ENCODE measurements at places on chromosomes 11 and 22. TPM values are rescaled to one million over a fixed set of nuclear protein-coding genes. Genes with fewer than 3 reads are reported as not detected.

Gene TESMIN
- total RNA-seq = 6.3 TPM

Gene MRPL17
- 78.7 TPM for total RNA-seq

Gene ACTN3
- total RNA-seq = not detected

Gene OR8D4
- not detected for total RNA-seq

DNA sequence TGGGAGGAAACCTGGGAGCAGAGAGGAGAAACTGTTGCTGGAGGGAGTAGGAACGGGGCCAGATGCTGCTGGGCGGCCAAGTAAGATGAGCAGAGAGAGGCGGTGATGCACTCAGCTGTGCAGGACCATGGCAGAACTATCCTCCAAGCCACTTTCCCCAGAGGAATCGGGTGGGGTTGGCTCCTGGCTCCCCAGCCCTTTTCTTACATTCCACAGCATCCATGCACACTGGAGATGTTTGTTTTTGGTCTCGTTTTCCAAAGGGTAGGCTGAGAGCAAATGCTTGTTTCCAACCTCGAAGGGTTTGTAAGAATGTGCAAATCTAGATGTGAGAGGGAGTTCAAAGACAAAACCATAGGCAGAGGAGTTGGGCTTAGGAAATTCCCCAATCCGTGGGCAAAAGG is 73.2 kb downstream of the DBX1 start:
- DNase-seq = no peak

- DNase-seq = no peak
Measured at GRCh38 chr11:93697611-93698010, 36.1 kb downstream of the CEP295 start.

DNA sequence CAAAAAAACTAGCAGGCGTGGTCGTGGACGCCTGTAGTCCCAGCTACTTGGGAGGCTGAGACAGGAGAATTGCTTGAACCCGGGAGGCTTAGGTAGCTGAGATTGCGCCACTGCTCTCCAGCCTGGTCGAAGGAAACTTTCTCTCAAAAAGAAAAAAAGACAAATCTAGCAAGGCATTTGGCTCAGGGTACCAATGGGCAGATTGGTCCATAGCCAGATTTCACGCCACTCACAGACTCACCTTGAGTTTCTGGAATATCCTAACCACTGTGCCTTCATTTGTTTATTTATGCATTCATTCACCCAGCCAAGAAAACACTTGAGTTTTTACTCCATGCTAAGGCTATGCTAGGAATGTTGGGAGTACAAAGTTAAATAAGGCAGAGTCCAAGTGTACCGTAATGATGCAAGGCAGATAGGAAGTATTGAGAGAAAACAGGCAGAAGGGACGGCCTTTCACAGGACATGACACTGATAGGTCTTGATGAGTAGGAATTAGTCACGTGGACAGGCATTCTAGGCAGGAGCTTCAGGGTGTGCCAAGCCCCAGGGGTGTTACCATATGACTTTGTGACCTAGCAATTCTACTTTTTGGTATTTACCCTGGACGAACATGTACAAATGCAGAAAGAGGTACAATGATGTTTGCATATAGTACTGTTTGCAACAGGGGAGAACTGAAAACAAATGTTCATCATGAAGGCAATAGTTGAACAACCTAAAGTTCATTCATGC is 3.0 kb upstream of the PACSIN3 start:
- no peak for DNase-seq

GRCh38 chr11:24755260-24755839 is 258.5 kb downstream of the LUZP2 start:
- no peak for DNase-seq

GRCh38 chr22:31377612-31378011 is 21.8 kb upstream of the DRG1 start:
- no peak for DNase-seq

DNA sequence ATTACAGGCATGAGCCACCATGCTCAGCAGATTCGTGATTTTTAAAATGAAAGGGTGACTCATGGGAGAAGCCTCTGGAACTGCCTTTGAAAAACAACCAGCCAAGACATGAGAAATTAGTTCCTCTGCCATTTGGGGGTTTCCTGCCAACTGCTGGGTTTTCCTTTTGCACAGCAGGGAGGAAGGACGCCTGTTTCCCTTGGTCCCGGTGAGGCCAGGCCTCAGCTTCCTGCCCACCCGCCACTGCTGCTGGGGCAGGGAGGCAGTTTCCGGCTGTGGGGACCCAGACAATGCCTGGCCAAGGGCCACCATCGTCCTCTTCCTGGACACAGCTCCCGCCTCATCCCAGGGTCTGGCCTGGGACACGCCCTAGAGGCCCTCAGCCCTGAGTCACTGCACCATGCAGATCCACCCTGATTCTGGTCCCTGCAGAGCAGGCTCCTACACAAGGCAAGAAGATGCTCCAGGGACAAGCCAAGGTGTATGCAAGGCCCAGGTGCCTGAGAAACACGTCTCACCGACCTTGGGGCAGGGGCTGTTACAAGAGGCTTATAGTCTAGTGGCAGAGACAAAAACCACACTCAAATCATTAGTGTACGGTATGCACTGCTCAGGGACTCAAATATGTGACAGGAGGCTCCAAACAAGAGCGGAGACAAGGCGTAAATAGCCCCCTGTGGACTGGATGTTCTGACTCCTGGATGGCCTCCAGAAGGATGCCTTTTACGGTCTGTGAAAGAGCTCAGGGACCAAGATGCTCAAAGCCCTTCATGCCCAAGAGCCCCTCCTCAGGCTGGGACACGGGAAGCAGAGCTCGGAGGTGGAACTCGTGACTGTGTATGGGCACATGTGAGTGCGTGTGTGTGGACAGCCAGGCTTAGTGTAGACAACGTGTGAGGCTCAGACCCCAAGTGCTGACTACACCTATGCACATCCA is 10.0 kb downstream of the PPM1F start:
- peak; percentile 83 for DNase-seq

DNA sequence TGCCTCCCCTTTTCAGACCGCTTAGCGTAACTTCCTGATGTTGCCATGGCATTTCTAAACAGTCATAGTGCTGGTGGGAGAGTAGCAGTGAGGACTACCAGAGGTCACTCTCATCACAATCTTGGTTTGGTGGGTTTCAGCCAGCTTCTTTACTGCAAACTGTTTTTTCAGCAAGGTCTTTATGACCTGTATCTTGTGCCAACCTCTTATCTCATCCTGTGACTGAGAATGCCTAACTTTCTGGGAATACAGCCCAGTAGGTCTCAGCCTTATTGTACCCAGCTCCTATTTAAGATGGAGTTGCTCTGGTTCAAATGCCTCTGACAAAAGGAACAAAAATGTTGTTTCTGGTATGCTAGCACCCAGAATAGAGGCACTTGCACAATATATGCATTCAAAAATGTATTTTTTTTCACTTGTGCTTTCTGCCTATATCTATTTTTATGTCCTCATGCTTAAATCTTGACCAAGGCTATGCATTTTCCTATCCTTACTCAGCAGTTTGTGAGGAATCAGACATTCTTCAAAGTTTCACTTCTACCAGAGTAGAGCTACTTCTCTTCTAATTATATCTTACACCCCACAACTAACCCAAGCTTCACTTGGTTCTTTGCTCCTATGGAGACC is 16.1 kb upstream of the OR51M1 start:
- peak; percentile 42 for DNase-seq

GRCh38 chr22:49329636-49330035 is 498.0 kb downstream of the BRD1 start:
- DNase-seq = no peak

GRCh38 chr11:35662649-35663407 is at the start of gene TRIM44:
TSS of gene TRIM44 (plus strand) at chr11:35662775. CDS start at chr11:35663112, 337 bp downstream.
- peak; percentile 73 for DNase-seq

- DNase-seq = no peak
Measured at GRCh38 chr22:41732096-41732772, 32.9 kb downstream of the MEI1 start.
